ENCODE measurements at places on chromosomes 5 and 9.

GRCh38 chr5:139637438-139638089 lies 10.6 kb upstream of the CXXC5 start:
- DNase-seq, result peak; percentile 92

DNA sequence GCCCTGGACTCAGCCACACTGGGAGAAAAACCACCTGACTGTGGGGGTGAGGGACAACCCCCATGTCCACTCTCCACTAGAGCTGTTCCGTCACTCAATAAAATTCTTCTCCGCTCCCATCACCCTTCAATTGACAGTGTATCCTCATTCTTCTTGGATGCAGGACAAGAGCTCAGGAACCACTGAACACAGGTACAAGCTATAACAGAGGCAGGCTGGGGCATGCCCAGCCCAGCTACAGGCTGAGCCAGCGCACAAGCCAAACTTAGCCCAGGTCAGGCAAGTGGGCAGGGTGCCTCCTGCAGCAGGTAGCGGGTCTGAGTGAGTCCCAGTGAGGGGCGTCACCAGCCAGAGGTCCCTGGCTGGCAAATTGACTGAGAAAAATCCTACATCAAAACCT lies 183.4 kb downstream of the HINT1 start:
- DNase-seq, result no peak

DNA sequence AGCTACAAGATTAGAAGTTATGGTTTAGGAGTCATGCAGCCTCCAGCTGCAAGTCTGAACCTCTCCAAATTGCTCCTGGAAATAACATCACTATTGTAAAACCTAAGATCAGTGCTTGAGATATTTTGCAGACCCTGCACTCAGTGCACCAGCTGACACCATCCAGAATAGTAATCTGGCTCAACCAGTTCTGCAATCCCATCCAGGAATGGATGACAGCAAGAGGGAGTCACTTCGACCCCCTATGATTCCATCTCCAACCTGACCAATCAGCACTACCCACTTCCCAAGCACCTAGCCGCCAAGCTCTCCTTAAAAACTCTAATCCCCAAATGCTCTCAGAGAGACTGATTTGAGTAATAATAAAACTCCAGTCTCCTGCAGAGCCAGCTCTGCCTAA lies 37.9 kb upstream of the NR4A3 start:
- no peak for DNase-seq

DNA sequence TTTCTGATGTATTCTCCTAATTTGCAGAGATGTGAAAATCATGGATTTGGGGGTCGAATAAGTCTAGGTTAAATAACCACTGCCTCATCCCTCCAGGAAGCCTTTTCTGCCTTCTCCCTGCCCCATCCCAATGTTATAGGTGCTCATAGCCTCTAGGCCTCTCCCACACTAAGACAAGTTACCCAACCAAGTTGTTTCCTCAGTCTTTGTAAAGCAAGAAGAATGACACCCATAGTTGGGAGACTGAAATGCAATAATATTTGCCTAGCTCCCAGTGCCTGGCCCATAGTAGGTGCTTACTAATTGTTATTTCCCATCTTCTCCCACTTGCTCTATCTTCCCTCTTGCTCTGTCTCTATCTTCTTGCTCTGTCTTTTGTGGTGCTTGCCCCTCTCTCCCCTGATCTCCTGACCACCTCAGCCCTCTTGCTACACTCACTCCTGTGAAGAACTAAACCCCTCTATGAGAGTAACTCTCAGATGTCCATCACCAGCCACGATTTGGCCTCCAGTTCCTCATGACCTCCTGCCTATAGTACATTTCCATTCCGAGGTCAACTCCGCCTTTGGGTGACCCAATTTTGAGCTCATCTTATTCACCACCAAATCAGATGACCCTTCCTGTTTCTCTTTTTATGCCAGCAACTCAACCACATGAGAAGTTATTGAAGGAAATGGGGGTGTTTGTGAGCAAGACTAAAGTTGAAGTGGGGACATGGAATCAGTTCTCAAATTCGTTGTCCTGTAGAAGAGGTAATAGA lies 7.0 kb downstream of the AFAP1L1 start:
- no peak for DNase-seq

GRCh38 chr5:118883362-118883761 lies 105.0 kb downstream of the DTWD2 start:
- no peak for DNase-seq
